Retinal pigment epithelial cell (primary cell): ENCODE measurements at places on chromosomes 2 and 18.

- DNase-seq, result no peak
Measured at GRCh38 chr2:220935789-220936321, 636.2 kb downstream of the EPHA4 start.

GRCh38 chr2:55106148-55106547, 55.9 kb upstream of the RTN4 start:
- DNase-seq, result no peak

GRCh38 chr2:3603536-3604206, 8.8 kb downstream of the COLEC11 start:
- no peak for DNase-seq

DNA sequence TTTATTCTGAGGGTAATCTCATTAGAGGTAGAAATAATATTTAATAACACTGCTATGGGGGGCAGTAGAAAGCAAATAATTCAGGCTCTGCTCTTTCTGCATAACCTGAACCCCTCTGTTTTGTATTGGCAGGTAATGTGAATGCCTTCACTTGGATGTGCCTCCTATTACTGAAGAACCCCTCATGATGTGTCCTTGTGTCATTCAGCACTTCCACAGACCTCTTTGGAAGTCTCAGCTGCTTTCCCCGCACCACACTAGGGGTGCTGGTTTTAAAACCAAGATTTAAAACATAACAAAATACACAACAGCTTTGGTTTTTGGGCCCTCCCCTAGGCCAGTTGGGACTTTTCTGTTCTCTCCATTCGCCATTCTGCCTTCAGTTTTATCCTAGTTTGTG, 281.7 kb upstream of the MC4R start:
- no peak for DNase-seq

- DNase-seq, result no peak
Measured at GRCh38 chr2:133951209-133951608, 302.7 kb upstream of the MGAT5 start.

DNA sequence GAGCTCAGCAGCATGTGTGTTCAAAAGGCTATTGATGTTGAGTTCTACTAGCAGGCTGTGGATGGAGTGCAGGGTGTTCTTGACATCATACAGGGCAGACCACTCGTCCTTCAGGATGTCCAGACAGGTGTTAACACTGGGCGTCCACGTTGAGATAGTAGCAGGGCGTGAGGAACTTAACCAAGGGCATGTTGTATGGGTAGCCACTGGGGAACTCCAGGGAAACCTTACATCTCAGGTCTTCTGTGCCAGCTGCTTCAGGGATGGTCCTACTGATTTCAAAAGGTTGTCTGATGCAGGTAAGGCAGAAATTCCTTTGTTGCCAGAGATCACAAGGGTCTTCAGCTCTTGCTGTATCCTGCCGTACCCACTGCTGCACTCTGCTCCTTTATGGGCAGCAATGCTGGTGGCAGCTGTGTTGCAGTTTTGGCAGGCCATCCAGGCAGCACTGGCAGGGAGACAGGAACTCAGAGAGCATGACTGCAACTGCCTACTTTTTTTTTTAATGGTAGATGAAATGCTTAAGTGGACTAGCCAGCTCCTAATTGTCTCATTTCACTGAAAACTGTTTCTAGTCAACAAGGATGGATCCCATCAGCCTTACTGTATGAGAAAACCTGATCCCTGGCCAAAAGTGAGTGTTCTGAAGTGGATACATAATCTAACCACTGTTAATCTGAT, 32.4 kb upstream of the RBBP8 start:
- DNase-seq, result no peak

DNA sequence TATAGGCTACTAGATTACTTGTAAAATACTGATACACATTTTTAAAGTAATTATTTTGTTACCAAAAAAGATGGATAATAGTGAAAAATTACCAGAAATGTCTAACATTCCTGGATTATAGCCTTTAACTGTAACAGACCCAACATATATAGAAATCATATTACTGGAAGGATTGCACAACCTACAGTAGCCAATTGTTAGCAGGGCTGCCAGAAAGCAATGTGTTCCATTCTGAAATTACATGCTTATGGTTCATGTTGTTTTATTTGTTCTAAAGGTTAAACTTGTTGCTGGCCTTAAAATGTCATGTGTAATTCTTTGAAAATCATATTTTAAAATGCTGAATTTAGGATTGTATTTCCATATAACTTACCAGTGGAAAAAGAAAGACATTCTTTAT, 793.6 kb upstream of the ACVR2A start:
- no peak for DNase-seq

GRCh38 chr2:145771525-145771924, 1251.6 kb upstream of the ZEB2 start:
- DNase-seq, result no peak

DNA sequence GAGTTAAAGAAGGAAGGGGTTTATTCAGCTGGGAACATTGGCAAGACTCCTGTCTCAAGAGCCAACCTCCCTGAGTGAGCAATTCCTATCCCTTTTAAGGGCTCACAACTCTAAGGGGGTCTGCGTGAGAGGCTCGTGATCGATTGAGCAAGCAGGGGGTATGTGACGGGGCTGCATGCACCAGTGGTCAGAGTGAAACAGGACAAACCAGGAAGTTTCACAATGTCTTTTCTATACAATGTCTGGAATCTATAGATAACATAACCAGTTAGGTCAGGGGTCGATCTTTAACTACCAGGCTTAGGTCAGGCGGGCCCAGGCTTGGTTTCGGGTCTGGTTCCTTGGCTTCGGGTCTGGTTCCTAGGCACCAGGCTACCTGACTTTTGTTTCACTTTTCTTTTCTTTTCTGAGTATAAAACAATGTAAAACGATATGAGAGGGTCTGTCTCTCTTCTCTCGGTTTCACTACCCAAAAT, 30.1 kb upstream of the LIPG start:
- no peak for DNase-seq
